ENCODE measurements at places on chromosomes 4 and X.

- DNase-seq = no peak
These were observed 987.2 kb downstream of the CCSER1 start for GRCh38 chr4:91114386-91114785.

- no peak for DNase-seq
These were observed 92.4 kb upstream of the PJA1 start for GRCh38 chrX:69257499-69258127.

DNA sequence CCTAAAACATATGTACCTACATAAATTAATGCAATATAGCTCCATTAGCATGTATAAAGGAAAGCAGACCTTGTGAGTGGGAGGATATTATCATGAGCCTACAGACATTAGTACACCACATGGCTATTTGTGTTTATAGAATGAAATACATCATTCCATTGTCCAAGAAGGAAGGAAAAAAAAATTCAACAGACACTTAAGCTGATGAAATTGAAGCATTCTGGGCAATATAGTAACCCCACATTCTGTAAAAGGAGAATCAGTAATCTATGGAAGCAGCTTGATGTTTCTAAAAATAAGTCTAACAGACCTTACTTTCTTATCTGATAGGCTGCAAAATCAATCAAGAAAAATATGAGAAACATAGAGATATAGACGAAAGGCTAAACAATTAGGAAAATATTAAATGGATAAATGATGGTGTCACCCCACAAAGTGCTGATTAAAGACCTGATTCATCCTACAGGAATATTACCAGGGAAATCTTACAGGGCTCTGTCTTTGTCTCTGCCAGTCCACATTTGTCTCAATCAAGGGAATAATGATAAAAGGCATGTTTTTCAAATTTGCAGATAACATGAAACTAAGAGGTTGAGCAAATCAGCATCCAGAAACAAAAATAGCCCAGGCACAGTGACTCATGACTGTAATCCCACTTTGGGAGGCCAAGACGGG is 76.8 kb downstream of the COMMD8 start:
- no peak for DNase-seq

DNA sequence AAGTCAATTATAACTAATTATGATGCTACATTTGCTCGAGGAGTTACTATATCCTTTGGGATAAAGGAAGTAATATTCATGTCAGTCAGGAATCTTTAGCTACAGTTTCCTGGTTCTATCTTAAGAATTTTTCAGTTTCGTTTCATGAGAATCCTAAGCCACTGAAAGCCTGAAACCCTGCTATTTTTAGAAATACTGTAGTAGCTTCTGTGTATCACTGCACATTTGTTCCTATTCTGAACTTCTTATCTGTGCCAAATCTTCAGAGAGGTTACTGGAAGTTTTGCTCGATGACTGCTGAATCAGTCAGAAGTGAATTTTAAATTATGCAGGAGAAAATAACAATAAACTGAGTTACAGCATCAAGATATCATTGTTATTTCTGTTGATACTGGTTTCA is 249.2 kb downstream of the TENM3 start:
- no peak for DNase-seq

DNA sequence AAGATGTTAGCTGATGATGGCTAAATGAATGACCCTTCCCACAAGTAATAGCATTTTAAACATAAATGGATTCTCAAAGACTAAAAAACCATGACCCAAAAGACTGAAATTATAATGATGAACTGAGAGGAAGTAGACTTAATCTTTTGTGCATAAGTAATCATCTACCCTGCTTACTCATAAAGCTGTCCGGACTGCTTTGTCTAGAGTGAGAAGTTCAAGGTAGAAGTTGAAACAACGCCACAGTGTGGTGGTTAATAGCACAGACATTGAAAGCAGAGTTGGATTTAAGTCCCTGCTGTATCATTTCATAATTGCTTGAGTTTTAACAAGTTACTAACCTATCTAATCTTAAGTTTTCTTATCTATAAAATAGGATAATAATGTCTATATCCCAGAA is 346.6 kb downstream of the CENPC start:
- no peak for DNase-seq

- DNase-seq = no peak
These were observed 91.0 kb downstream of the DHRSX start for GRCh38 chrX:2409796-2410195.
